Hematopoietic multipotent progenitor cell treated with erythropoietin and hydrocortisone succinate and interleukin-3 and kit ligand, for 17 days (in vitro differentiated cells): ENCODE measurements at places on chromosomes 13 and 19.

- DNase-seq = no peak
These were observed 1193.1 kb downstream of the EFNB2 start for GRCh38 chr13:105342281-105342820.

DNA sequence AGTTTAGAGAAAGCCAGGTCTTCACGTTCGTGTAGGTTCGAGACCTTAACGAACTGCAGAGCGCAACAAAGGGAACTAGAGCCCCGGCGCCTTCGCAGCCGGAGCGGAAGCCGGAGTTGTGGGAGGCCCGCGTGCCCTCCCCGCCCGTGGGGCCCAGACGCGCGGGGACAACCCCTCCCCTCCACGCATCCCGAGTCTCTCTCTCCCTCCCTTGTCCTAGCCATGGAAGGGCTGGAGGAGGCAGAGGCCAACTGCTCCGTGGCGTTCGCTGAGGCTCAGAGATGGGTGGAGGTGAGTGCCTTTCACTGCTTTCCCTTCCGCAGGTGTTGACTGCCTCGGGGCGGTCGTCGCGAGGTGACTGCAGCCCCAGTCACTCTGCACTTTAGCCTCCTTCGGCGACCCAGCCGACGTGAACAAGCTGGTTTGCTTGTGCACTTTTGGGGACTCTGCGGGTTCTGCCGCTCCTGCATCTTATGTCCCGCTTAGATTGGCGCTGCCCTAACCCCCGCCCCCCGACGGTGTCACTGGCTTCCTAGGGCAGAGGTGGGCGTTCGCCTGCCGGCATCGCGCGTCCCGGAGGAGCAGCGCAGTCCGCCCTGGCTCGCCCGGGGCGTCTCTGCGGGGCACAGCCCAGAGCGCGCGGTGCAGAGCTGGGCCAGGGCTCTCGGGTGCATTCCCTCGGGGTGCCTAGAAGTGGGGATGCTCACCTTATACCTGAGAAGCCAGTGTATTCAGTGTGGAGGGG is 478 bp downstream of the LMO7 start:
- DNase-seq = no peak

DNA sequence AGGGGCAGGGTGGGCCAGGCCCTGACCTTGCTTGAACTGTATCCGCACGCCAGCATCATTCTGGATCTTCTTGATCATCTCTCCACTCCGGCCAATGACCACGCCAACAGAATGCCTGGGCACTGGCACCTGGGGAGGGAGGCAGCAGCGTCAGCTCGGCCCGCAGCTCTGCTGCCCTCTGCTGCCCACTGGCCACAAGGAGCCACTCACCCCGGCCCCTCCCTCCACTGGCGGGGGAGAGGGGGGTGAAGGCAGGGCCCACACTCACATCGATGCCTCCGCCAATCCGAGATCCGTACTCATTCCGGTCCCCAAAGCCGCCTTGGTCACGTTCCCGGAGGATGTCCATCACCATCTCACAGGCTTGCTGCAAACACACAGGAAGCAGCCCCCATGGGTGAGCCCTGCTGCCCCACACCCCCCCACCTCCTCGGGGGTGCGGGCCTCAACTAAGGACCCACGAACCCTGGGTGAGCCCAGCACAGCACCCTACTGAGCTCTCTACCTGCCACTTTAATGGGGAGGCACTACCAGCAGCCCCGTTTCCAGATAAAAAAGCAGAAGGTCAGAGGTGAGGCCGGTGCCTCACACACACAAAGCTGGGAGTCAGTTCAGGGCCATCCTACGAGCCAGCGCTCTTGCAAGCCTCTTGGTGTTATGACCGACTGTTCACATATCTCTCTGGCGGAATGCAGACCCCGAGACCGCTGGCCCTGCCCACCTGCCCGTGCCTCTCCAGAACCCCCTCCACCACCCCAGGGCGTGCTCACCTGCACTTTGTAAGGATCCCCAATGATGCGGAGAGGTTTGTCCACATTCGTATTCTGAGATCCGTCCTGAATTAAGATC is 6.7 kb downstream of the KHSRP start:
- no peak for DNase-seq

- no peak for DNase-seq
These were observed 27.1 kb upstream of the POMP start for GRCh38 chr13:28631801-28632200.

DNA sequence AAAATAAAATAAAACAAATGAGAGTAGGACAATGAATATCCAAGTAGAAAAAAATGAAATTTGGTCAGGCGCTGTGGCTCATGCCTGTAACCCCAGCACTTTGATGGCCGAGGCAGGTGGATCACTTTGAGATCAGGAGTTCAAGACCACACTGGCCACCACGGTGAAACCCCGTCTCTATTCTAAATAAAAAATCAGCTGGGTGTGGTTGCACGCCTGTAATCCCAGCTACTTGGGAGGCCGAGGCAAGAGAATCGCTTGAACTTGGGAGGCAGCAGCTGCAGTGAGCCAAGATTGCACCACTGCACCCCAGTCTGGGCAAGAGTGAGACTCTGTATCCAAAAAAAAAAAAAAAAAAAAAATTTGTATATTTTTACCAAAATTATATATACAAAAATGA is 18.2 kb upstream of the ZMYM5 start:
- DNase-seq = no peak

GRCh38 chr19:31205887-31206518 is 143.2 kb downstream of the TSHZ3 start:
- DNase-seq = no peak

GRCh38 chr19:12603714-12604113 is 6.9 kb downstream of the ZNF490 start:
- no peak for DNase-seq

DNA sequence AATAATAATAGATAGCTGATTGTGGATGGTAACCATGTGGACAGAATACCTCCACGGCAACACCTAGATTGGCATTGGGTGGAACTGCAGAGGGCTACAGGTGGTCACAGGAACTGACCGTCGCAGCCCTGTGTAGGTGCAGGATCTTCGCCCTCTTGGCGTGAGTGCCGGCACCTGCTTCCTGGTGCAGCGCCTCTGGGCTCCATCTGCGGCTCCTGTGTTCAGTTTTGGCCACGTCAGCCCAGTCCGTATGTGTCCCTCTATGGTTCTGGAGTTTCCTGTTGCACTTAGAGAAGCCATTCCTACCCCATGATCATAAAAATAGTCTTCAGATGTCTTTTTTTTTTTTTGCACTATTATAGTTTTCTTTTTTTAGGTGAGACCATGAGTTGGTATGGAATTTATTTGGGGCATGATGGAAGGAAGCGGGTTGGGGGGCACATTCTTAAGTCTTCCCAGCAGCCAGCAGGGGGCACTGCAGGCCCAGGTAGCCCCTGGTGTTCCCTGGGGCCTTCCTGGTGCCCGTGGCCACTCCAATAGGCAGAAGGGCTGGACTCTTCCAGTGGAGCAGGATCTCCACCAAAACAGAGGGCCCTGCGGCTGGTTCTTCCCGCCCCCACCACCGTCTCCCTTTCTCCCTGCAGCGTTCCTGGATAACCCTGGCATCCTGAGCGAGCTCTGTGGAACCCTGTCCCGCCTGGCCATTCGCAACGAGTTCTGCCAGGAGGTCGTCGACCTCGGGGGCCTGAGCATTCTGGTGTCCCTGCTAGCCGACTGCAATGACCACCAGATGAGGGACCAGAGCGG is 10.1 kb upstream of the SLC25A42 start:
- DNase-seq = peak; percentile 85

GRCh38 chr13:88937384-88937783 is 1266.2 kb downstream of the SLITRK5 start:
- DNase-seq = no peak

- DNase-seq = peak; percentile 53
These were observed 29.6 kb upstream of the EEF1AKMT1 start for GRCh38 chr13:20803180-20803965.

GRCh38 chr19:34226036-34226435 is 28.3 kb upstream of the GARRE1 start:
- no peak for DNase-seq

DNA sequence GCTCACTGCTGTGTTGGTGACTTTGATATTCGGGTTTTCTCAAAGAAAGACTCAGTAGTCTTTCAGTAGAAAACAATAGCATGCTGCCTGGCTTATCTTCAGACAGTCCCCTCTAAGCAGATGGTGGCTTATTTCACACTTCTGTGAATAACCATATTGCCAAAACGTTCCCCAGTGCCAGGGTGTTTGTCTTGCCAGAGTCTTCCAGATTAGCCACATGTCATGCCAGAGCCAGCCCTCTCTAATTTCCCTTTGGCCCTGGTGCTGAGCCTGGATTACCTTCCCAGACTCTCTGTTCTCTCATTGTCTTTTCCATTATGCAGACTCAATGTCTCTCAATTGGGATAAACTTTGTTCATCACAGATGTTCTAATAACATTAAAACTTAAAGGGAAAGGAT is 488.0 kb upstream of the ATXN8OS start:
- no peak for DNase-seq

GRCh38 chr19:5572556-5573286 is 5.0 kb upstream of the TINCR start:
- no peak for DNase-seq

GRCh38 chr19:17488593-17489391 is 18.5 kb downstream of the SLC27A1 start:
- peak; percentile 57 for DNase-seq

DNA sequence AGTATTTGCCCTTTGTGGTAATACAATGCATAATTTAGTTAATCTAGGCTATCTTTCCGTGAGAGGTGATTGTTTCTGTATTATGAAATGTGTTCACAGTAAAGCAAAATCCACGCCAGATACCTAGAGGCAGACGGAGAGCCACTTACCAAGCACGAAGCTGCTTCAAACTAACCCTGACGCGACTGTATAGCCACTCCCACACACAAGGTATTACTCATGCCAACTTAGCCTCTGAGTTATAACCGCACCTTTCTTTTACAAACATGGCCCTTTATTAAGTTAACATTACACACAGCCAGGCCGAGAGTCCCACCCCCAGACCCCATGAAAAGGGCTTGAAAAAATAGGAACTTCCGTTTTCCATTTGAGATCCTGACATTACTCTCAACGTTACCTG is 185.7 kb downstream of the ABCC4 start:
- DNase-seq = no peak

GRCh38 chr19:44820648-44821609 is 12.0 kb downstream of the BCAM start:
- DNase-seq = no peak

DNA sequence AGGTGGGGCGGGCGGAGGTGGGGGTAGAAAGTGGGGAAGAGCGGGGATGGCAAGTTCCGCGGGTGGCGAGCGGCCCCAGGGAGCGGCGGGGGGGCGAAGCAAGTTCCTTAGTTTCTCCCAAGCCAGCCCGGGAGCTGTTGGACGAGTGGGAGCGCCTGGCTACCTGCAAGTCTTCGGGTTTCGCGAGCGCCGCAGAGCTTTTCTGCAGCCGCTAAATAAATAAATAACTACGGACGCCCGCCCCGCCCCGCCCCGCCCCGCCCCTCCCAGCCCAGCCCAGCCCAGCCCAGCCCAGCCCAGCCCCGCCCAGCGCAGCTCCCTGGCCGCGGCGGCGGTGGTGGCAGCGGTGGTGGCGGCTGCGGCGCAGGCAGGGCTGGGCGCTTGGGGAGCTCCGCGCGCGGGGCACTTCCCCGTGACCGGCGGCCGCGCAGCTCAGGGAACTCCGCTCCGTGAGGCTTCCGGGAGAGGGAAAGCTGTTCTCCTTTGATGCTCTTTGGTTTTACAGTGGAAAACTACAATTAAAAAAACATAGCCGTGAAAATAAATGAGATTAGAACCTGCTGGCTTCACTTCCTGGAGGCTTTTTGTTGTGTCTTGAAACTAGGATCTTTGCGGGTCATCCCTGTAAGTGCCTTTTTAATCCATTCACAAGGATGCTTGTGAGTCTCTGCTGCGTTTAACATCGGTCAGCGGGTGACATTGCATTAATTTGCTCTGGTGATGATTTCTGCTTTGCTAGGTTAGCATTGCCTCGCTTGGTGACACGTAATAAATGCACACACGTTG is at the start of gene UBE2L5:
TSS of gene UBE2L5 (plus strand) at position 440 of the 786 bp plus-strand sequence. CDS start 5,498 bp downstream, outside the sequence.
- DNase-seq = peak; percentile 16

GRCh38 chr13:36431204-36432105 is 840 bp upstream of the CCNA1 start:
- no peak for DNase-seq

DNA sequence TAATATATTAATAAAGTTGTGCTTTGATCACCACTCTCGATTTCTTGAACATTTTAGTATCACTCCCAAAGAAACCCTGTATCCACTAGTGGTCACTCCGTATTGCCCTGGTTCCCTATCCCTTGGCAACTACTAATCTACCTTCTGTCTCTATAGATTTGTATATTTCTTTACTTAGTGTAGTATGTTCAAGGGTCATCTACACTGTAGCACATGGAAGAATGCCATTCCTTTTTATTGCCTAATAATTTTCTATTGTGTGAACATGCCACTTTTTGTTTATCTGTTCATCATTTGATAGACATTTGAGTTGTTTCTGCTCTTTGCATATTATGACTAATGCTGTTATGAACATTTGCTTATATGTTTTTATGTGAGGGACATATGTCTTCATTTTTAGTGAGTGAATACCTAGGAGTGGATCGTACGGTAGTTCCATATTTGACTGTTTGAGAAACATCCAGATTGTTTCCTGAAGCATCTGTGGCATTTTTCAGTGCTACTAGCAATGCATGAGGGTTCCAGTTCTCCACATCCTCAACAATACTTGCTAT is 254.0 kb downstream of the GPC6 start:
- no peak for DNase-seq

- DNase-seq = no peak
These were observed 687 bp downstream of the PLEKHA4 start for GRCh38 chr19:48867746-48868113.

DNA sequence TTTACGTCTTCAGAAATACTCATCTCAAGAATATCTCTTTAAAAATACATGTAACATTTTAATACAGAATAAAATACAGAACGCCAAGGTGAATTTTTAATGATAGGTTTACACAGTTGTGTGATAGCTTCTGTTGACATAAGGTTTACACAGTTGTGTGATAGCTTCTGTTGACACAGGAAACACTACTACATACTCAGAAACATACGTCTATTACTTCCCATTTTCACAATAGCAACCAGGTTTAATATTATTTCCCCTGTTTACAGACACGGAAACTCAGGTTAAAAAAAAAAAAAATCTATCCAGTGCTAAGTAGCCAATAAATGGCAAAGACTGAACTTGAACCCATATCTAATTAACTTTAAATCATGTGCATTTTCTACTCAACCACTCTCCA is 571.2 kb downstream of the LIG4 start:
- no peak for DNase-seq

- DNase-seq = no peak
These were observed 417.4 kb downstream of the EFNB2 start for GRCh38 chr13:106118050-106118449.

DNA sequence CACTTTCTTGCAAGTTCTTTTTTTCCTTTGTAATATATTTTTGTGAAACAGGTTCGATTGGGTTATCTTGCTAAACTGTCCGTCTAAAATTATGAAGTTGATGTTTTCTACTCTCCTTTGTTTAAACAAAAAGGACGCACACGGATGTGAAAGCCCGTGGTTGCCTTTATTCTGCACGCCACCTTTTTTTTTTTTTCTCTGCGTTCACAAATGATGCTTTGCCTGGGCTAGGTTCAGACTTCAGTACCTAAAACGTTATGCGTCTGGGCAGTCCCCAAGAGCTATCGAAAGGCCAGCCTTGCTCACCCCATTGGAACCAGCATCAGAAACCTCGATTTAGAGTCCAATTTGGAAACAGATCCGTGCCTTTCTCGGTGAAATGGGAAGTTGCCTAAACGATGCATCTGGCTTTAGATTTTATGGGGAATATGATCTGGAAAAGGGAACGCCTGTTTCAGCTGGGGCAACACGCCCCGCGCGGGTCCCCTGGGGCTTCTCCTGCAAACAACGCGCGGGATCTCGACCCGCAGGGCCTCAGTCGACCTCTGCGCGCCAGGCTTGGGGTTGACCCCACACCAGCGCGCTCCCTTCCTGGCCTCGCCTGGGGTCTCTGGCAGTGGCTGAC is 113.9 kb downstream of the KCNRG start:
- DNase-seq = no peak
